ENCODE measurements at places on chromosomes 1 and 21. TPM values are rescaled to one million over a fixed set of nuclear protein-coding genes. Genes with fewer than 3 reads are reported as not detected.

Gene SPATA21
- total RNA-seq: not detected

Gene BSND
- 0.12 TPM for total RNA-seq

Gene FAM151A
- total RNA-seq: not detected

Gene SPRR3
- total RNA-seq: not detected

Gene TUFT1
- total RNA-seq: 5.1 TPM
